AML-193 (cell line): ENCODE measurements at places on chromosomes 3 and 15.

DNA sequence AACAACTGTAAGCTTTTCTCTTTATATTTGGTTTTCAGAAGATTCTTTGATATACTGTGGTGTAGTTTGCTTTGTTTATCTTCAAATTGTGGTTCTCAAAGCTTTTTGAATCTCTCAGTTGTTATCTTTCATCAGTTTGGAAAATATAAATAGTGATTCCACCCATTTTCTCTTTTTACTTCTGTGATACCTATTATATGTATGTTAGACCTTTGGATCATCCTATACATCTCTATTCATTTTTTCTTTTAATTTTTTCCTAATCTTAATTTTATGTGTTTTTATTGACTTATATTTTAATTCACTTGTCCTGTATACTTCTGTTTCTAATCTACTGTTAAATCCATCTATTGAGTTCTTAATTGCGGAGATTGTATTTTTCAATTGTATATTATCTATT lies 160.7 kb upstream of the COL8A1 start:
- DNase-seq = no peak

DNA sequence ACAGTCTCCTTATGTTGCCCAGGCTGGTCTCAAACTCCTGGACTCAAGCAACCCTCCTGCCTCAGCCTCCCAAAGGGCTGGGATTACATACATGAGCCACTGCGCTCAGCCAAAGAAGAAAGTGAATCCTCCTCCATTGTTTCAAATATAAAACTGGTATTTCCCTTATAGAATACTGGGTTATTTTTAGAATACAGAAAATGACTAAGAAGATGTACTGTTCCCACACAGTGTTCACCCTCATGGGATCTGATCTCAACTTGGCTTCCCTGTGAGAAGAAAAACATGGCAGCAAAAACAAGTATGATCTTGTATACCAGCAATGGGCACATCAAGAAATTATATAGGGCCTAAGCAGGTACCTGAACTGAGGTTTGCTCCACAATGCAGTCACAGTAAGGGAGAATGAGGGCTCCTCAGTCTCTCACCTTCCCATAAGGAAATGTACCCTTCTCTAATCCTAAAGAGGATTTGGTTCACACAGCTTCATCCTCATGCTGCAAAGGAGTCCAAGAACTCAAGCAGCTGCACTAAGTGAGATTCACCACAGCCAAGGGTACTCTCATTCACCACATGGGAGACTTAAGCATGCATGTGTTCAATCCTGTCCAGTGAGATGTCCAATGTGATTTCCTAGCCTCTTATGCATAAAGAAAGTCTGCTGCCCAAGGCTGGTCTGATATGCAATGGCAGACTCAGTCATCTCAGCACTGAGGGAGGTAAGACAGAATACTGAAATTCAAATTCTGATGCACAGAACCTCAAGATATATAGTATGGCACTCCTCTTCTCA lies 25.8 kb downstream of the USP4 start:
- no peak for DNase-seq

DNA sequence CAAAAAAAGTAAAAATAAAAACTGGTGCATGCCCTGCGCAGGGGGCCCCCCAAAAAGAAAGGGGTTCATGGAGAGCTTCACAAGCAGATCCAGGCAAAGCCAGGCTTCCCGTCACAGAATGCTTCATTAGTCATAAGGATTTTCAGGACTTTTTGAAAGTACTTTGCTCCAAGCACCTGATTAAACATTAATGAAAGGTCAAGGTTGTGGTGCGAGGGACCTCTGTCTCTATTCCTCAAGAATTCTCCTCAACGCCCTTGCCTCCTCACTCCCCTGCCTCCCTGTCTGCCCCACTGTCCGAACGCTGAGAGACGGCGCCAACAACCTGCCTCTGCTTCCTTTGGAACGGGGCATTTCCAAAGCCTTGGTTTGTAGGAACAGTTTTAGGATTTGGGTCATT lies 240.1 kb upstream of the IGF1R start:
- no peak for DNase-seq

- DNase-seq = no peak
These were observed 8.0 kb upstream of the COL6A6 start for GRCh38 chr3:130509008-130509407.

DNA sequence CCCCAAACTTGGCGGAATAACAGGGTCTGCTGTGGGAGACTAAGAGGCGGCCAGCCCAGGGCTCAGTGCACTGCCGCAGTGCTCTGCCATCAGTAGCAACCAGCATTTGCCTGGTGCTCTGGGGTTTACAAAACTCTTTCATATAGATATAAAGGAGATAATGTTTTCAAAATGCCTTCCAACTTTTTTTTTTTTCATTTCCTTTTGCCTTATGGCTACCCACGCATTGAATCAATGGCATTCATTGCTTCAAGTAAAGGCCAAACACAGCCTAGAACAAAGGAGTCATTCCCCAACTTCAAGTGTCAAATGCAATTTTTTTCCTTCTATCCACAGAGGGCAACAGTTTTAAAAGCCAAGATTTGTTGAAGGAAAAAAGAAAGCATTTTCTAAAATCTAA lies 11.6 kb upstream of the SLC24A5 start:
- DNase-seq = no peak

DNA sequence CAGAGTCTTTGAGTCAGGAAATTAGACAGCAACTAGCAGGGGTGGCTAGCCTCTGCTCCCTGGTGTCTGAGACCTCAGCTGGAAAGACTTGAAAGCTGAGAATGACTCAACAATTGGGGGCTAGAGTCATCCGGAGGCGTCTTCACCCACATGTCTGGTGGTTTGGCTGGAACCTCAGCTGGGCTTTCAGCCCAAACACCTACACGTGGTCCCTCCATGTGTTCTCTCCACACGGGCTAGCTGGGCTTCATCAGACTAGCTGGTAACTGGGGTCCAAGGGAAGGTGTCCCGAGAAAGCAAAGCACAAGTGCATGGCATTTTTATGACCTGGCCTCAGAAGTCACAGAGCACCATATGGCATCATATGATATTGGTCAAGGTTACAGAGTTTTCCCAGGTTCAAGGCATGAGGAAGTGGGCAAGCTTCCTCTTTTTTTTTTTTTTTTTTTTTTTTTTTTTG lies 19.9 kb upstream of the ABHD2 start:
- peak; percentile 73 for DNase-seq

DNA sequence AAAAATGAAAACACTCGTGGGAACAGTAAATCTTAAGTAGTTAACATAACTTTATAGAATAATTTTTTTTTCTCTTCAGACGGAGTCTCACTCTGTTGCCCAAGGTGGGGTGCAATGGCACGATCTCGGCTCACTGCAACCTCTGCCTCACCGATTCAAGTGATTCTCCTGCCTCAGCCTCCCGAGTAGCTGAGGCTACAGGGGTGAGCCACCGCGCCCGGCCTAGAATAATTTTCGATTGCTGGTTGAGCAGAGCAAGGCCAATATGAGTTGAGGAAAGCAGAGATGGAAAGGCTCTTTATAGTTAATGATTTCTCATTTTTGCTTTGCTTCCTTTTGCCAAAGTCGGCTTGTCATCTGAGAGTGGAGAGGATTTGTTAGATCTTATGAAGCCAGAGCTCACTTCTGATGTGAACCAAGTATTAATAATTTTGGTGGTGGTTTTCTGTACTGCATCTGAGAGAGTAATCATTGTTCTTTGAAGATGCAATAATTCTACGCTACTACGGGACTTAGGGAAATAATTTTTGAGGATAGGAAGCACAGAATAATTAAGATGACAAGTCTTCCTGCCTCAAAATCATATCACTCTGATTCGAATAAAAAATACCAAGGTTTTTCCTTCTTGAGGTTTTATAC lies 1.6 kb upstream of the GOLM2 start:
- DNase-seq = no peak

DNA sequence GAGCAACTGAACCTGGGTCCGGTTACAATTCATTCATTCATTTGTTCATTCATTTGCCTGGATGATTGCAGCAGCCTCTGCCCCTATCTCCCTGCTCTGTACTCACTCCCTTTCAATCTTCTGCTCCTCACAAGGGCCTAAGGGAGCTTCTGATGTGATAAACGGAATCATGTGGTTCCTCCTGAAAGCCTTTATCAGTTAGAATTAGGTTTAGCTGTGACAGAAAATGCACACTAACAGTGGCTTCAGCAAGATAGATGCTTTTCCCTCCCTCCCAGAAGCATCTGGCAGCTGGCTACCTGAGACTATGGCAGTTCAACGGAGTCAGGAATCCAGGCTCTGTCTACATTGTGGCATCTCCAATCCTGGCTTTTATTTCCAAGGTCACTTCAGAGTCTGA lies 196.0 kb downstream of the ADAMTS9 start:
- no peak for DNase-seq
